Esophagus squamous epithelium (tissue), 5 donors: ENCODE measurements at places on chromosomes 16 and 17.

DNA sequence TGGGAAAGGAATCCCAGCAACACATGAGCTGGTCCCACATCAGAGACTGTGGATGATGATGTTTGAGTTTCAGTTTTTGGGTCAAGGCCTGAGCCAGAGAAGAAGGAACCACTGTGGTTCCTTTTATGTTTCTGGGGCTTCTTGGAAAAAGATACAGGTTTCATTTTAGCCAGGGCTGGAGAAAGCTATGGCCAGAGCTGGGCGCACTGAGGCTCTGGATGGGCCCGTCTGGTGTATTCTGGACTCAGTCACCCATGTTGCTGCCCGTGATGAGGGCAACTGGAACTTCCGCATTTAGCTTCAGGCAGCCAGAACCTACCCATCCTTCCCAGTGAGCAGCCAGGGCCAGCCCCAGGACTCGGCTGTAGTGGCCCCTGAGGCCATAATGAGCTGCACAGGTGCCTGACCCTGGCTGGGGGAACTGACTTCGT, 15.0 kb upstream of the PITPNA start:
- DNase-seq: no peak

DNA sequence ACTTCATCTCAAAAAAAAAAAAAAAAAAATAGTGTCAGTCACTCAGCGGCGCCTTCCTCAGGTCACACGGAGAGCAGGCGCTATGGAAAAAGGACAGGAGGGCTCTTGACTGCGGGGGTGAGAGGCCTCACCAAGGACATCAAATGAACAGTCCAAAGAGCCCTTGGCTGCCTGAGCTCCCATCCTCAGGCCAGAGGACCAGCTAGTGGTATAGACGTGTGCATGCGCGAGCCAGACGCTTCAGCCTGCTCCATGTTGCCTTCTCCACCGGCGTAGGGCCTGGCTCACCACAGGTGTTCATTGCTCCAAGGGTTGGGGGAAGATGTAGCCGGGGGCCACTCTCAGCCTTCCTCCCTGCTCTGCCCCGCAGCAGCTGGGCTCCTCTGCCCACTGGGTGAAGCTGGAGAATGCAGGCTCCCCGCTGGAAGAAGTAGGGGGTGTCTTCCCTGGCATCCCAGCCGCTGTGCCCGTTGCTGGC, 65.8 kb upstream of the PLCG2 start:
- no peak for DNase-seq

DNA sequence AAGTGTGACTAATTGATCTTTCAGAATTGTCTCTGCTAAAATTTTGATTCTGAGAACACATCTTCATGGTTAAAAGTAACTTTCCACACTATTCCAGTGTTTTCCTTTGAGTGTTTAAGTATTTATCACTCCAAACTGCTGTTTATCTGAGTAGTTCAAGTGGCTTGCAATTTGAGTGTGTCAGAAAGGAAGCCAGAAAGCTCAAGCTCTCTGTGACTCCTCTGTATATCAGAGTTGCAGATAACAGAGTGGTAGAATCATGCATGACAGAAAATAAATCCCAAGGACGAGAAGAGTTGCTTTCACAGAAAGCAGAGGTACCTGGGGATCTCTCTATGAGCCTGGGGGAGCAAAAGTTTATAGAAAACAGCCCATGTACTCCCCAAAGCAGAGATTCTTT, 130.0 kb downstream of the CYB561 start:
- no peak for DNase-seq

GRCh38 chr17:63841350-63842172, 924 bp downstream of the SMARCD2 start:
- DNase-seq: no peak

DNA sequence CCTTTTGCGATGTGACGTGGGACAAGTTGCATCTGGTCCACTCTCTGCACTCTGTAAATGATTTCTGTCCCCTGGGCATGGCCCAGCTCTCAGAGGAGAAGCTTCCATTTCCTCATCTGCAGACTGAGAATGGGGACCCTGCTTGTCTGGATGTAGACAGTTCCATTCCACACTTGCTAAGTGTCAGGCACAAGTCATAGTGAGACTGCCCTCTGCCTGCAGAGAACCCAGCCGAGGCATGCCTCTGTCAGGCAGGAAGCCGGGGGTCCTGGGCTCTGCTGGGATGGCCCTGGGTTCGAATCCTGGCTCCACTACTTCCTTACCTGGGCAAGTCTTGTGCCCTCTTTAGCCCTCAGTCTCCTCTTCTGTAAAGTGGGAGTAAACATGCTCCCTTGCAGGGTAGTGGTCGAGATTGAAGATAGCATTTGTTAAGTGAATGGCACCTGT, 4.1 kb downstream of the MAP2K3 start:
- DNase-seq: no peak

- DNase-seq: no peak
Measured at GRCh38 chr17:74679374-74679773, 33.3 kb downstream of the CD300LF start.

GRCh38 chr16:85484347-85485300, 128.5 kb upstream of the GSE1 start:
- DNase-seq: no peak

GRCh38 chr17:1053661-1054360, 56.9 kb downstream of the TIMM22 start:
- no peak for DNase-seq

- no peak for DNase-seq
Measured at GRCh38 chr17:41382394-41382793, 288 bp upstream of the KRT34 start.

DNA sequence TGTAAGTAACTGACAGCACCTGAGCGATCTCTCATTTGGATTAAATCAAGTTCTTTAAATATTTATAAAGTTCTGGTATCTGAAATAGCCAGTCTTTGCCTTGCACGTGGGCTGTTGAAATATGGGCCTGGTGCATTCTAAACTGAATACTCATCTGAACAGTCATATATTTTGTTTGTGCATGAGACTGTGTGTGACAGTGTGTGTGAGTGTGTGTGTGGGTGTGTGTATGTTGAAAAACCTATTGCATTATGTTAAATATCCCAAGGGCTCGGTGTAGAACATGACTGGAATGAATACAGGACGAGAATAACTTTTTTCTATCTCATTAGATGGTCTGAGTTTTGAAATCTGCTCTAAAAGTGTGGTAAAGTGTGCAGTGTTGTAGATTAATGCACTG, 82.4 kb upstream of the TOX3 start:
- no peak for DNase-seq

- no peak for DNase-seq
Measured at GRCh38 chr17:67491009-67491680, 114.1 kb downstream of the PITPNC1 start.

- DNase-seq: no peak
Measured at GRCh38 chr17:31696184-31696602, 162.9 kb downstream of the COPRS start.
